CD4-positive, alpha-beta T cell treated with Interleukin-15 for 4 hours (primary cell): ENCODE measurements at places on chromosomes 3 and 15.

- no peak for DNase-seq
Measured at GRCh38 chr3:50474717-50475116, 28.7 kb downstream of the CACNA2D2 start.

- DNase-seq = no peak
Measured at GRCh38 chr3:76664816-76665215, 375.1 kb upstream of the ROBO2 start.

DNA sequence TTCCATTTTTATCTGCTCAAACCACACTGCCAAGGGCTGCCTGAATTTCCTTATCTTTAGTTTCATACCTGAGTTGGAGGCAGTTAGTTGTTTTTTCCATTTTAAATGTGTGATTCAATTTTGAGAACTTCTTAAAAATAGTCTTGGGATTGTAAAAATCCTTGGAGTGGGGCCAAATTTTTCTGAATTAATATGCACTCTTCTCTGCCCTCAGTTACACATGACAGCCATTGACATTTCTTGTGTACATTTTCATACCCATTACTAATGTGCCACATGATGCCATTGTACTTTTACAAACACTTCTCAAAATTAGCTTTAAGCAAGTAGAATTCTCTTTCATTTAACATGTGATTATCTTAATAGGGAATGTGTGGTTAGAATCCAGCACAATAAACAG lies 141.7 kb downstream of the C3orf38 start:
- no peak for DNase-seq

GRCh38 chr3:128875556-128876120 lies 3.8 kb upstream of the ACAD9 start:
- DNase-seq = peak; percentile 56

DNA sequence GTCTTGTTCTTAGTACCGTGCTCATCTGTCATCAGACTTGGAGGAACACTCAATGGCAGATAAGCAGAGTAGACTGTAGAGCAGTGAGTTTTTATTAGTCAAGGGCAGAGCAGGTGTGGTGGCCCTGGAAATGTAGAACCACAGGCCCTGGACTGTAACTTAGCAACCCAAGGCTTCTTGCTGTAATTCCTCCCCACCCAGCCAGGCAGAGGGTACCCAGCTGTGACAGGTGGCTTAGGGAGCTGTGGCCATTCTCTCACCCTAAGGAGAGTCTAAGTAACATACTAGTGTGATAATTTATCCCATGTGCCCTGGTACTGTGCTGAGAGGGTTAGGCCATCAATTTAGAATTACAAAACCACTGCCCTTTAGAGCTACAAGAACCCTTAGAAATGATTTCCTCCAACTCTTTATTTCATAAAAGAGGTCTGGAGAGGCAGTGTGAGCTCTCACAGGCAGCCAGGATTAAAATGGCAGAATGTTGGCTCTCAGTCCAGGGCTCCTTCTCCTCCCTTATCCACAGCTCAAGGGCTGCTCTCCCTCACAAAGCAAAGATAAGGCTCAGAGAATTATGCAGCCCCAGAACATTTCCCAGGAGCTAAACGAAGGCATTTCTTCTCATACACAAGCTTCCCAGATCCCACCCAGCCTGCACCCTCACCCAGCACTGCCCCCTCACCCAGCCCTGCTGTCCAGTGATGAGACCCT lies 3.0 kb downstream of the POMGNT2 start:
- DNase-seq = no peak

- no peak for DNase-seq
Measured at GRCh38 chr3:14564741-14565140, 24.6 kb upstream of the GRIP2 start.

DNA sequence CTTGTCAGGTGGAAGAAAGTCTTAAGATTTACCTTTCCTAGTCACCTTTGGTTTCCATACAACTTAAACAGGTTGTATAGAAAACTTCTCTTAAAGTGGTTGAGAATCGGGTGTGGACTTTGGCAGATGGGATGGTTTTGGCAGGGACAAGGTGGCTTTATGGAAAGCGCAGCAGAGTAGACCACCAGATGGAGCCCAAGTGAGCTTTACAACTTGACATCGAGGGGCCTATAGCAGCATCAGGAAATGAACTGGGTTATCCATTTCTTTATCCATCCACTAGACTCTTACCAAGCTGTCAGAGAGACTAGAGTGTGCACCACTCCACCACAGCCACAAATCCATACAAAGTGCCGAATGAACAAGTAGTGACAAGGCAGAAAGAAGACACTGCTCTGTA lies 85.3 kb upstream of the MBNL1 start:
- DNase-seq = peak; percentile 63

- DNase-seq = no peak
Measured at GRCh38 chr3:149470381-149470780, 4.1 kb upstream of the TM4SF4 start.

GRCh38 chr3:152910966-152911365 lies 76.0 kb downstream of the P2RY1 start:
- DNase-seq = no peak

DNA sequence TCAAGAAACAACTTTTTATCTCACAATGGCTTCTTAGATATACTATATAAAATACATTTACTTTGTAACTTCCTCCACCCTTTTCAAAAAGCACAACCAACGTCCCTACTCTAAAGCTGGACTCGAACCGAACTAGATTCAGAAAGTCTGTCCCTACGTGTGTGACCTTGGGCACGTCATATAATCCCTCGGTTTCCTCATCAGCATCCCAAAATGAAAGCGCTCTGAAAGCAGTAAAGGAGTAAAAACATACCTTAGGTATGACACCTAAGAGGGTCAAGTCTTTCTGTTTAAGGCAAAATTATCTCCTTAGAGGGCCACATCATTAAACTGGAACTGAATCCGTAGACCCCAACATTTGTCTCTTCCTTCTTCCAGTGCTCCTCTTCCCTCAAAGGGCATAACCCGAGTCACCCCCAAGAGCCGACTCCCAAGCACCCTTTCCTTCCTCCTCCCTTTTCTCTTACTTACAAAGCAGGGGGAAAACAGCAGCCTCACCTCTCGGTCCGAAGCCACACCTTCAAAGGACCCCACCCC lies 663 bp downstream of the PDCD10 start:
- DNase-seq = peak; percentile 10

DNA sequence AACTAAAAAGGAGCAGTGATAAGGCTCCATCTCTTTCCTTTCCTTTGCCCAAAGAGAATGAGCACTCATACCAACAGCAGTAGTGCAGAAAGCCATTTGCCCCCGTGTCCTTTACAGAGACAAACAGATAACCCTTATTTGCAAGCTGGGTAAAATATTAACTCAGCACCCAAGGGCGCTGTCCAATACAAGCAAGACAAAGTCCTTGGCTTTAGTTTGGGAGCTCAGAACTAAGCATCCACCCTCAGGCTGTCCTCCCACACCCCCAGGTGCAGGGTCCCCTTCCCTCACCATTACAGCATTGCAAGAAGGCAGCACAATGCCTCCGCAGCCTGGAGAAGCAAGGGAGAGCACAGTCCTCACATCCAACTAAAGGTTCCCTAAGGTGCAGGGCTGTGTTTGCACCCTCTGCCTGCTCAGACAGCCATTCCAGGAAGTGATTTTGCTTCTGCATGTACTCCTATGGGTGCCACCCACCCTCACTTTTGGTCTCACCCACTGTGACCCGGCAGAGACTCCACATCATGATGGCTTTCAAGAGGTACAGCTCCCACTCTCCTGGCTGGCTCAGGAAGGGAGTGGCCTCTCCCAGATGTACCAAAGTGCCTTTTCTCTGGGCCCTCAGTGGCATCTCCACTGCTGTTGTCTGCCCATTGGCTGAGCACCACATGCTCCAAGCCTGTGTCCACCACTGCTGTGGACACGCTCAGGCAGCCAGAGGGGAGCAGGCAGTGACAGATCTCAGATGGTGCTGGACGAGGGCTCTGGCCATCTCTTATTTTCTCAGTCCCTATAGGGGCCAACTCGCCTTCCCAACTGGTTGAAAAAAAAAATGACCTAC lies 34.1 kb upstream of the HES1 start:
- no peak for DNase-seq

DNA sequence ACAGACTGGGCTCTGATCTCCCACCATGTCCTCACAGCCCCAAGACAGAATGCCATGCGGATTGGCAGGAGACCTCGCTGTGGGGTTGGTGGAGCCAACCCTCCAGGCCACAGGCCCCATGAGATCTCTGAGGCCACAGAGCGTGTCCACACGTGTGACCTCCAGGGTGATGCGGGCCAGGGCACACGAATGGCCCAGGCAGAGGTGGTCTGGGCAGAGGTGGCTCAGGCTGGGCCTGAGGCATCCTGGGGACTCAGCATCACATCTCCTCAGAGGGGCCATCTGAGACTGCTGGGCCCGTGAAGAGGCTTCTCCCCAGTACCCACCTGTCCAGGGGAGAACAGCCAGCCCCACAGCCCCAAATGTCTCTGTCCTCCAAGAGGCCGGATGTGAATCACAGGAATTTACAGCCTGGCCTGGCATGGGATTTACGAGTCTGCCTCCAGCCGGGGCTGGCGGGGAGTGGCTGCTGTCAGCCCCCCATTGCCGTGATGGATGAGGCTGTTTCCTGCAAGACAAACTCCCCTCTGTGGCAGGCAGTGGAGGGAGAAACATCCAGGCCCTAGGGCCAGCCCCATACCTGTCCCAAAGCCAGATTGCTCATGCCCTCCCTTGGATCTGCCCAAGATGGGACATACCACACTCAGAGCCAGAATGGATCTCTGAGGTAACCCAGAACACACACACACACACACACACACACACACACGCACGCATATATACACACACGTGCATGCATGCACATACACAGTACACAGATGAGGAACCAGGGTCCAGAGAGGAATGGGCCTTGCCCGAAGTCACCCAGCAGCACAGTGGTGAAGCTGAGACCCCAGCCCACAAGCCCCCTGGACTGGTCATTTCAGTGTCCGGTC lies 208.3 kb downstream of the TBC1D2B start:
- DNase-seq = no peak

DNA sequence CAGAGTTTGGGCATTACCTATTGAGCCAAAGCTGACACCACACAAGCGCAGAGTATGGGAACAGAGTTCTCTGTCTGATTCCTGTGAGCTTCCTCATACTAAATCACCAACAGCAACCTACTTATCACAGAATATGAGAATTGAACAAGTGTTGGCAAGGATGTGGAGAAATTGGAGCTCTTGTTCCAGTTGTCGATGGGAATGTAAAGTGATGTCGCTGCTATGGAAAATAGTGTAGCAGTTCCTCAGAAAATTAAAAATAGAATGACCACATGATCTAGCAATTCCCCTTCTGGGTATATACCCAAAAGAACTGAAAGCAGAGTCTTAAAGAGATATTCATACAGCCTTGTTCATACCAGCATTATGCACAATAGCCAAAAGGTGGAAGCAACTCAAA lies 33.4 kb downstream of the CD86 start:
- DNase-seq = no peak
